ENCODE measurements at places on chromosomes 7 and 10.

DNA sequence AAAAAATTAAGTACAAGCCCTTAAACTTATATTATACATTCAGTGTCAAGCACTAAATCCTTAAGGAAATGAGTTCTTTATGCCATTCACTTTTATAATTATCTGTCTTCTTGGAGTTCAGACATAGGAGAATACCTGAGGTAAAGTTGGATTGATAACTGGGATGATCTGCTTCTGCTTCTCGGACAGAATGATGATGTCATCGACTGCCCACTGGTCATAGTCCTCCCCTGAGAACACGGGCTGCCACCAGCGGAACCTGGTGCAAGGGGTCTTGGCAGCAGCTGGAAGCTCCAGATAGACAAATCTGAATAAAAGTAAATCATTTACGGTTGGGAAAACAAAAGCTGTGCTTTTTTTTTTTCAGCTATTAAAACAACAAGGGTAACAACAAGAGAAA is 148.2 kb upstream of the SLC26A5 start:
- DNase-seq, result no peak

DNA sequence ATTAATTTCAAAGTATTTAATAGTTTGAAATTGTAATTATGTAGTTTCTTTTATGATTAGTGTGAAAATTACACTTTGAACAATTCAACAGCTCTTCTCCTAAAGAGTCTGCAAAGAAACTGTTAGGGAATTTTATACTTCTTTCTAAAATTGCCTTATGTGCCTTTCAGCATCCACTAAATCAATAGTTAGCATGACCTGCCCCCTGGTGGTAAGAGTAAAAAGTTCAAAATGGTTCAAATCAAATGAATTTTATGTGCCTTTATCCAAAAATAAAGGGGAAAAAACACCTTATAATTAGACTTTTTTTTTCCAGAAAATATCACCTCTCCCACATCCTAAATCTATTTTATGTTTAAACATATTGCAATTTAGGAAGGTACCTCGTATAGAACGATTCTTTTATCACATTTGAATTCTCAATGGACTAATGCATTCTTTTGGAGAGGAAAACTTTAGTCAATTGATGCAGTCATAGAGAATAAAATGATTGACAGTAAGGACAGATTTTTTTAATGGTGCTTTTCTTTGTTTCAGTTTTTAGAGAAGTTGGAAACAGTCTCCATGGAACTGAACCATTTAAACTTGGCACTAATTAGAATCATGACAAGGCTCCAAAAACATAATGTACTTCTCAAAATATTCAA is 163.7 kb downstream of the SEMA3D start:
- peak; percentile 22 for DNase-seq

DNA sequence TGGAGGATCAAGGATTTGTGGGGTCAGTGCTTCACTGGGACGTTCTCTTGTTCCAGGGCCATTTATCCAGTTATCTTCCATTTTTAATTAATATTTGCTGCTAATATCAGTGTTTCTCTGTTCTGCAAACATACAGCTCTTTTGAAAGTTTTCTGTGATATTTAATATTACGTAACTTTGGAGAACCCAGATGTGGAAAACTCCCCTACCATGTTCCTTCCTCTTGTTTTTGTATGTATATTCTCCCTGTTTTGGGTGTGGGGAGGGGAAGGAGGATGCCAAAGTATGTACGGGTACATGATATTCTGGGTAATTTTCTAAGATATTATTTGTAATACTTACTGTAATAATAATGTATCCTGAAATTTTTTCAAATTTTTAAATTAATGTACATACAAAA is 55.9 kb downstream of the MYO3A start:
- no peak for DNase-seq

GRCh38 chr7:153567426-153567825 is 484.8 kb upstream of the DPP6 start:
- DNase-seq, result no peak

DNA sequence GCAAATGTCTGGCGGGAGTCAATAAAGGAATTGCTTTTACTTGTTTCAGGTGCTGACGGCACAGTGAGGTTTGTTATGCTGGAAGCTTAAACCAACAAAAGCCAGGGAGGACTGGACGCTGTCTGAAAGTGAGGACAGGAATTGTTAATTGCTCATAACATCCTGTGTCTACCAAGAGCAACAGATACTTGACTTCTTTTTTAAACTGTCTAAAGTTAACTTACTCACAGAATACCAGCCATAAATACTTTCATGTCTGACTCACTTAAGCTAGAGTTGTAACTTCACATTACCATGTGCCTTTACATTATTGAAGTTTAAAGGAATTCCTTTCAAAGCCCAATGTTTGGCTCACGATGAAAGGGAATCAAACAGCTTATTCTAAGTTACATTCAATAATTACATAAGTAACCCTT is 252.7 kb upstream of the SHH start:
- DNase-seq, result no peak

DNA sequence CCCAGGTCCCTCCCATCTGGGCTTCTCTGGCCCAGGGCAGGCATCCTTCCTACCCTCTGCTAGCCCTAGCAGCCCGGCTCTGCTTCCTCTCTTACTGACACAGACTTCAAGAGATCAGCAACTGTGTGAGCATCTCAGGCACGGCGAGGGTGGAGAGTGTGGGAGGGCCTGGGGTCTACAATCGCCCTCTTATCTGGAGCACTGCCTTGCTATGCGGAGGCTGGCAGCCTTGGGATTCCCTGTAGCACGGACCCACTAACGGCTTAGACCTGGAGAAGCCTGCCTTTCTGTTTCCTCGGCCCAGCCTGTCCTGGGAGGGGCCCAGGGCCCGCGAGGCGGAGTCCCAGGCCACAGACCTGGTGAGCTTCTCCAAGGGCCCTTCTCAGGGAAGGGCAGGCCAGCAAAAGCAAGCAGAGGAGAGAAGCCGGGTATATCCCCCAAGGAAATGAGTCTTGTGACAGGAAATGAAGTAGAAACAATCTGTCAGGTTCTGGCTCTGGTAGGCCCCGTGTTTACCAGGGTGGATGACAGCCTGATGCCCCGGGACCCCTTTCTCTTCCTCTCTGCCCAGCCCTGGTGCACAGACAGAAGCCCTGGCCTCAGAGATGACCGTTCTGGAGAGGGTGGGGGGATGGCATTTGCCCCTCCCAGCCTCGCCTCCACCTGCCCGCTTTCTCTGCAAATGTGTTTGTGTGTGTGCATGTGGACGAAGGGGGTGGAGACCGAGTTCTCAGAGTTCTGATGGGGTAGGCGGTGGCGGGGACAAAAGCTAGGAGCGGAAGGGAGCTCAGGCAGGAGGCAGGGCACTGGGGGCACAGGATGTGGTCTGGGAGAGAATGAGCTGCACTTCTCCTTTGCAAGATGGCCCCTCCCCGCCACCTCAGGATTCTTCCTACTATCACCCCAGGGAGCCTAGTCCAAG is 2.5 kb downstream of the LRCH4 start:
- peak; percentile 39 for DNase-seq

GRCh38 chr7:102146122-102146521 is 140.5 kb upstream of the SH2B2 start:
- DNase-seq, result no peak

DNA sequence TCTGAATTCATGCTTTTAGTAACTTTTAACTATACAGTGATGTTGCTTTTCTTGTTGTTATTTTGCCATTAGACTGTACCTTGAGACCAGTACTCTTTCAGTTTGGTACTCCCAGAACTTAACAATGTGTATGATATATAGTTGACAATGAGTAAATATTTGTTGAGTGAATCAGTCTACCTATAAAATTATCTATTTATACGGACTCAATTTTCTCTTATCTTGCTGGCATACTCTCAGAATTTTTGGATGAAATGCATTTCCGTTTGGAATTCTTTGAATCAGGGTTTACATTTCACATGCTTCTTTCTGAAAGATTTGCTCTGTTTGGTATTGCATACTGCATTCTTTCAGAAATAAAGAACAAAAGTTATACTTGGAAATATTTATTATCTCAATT is 47.8 kb upstream of the LRRC17 start:
- no peak for DNase-seq

GRCh38 chr10:110226926-110227641 is 19.7 kb downstream of the MXI1 start:
- peak; percentile 87 for DNase-seq

DNA sequence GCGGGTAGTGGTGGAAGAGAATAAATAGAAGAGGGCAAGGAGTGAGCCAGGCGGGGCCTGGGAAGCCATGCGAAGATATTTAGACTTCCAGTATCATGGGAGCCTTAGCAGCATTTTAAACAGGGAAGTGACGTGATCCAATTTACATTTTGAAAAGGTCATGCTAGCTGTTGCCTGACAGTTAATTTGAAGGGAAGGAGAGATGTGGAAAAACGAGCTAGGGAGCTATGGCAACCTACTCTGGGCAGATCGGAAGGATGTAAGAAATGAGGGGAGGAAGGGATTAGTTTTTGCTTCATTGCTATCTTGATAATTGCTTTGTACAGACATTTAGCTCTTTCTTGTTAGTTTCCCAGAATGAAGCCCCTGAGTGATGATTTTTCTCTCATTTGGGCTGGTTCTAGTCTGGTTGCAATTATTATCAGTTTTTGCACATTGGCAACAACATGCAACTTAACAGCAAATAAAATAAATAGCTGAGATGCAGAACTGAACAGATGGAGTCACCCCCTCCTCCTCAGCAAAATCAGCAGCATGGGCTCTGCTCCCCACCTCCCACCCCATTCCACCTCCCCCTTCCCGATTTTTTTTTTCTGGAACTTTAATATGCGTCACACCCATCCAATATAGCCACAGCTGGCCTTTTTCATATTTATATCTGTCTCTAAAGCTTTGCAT is 13.0 kb upstream of the CALU start:
- DNase-seq, result no peak

DNA sequence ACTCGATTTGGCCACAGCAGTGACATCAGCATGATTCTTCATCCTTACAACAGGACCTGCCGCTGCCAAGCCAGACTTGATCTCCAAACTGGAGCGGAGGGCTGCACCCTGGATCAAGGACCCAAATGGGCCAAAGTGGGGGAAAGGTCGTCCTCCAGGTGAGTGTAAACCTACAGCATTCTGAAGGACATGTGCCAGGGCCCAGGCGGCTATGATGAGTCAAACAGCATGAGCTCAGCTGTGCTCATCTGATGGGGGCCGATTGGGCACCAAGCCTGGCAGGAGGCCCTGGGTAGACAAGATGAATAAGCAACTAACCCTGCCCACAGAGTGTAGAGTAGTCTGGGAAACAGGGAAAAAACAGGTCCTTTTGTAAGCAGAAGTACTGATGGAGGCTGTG is 14.4 kb upstream of the ATP6V0E2 start:
- DNase-seq, result no peak

Data from activated CD4-positive, alpha-beta T cell treated with anti-CD3 and anti-CD28 coated beads for 4 hours (primary cell).